Activated CD8-positive, alpha-beta memory T cell treated with anti-CD3 and anti-CD28 coated beads for 1 hour (primary cell): ENCODE measurements at places on chromosomes 1 and 21.

- DNase-seq = no peak
These were observed 171.0 kb downstream of the BRINP2 start for GRCh38 chr1:177341773-177342172.

DNA sequence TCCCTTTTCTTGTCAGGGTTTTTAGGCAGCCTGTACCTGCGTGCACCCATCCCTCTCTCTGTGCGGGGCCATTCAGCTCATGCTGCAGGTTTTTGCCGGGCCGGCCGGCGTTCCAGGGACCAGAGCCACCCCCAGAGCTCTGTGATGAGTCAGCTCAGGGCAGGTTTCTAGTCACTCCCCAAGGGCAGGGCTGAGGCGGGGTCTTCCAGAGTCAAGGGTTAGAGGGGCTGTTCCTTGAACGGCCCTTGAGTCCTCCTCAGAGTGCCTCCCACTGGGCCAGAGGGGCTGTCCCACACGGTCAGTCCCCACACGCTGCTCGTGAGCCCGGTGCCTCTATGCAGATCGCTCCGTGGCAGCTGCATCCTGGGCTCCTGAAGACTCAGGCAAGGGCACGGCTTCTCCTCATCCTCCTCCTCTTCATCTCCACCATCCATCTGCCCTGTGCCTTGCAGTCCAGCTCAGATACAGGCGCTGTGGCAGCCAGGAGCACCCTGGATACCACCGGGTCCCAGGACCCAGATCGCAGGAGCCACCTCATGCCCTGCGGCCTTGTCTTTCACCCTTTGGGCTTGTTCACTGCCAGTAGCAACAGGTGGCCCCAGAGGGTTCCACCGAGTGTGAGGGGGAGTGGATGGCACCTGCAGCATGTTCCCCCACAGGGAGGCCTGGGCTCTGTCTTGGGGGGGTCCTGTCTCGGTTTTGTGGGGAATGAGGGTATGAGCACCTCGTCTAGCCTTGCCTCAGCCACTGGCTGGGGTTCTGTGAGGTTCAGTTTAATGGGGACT lies 17.4 kb downstream of the SLX9 start:
- no peak for DNase-seq

DNA sequence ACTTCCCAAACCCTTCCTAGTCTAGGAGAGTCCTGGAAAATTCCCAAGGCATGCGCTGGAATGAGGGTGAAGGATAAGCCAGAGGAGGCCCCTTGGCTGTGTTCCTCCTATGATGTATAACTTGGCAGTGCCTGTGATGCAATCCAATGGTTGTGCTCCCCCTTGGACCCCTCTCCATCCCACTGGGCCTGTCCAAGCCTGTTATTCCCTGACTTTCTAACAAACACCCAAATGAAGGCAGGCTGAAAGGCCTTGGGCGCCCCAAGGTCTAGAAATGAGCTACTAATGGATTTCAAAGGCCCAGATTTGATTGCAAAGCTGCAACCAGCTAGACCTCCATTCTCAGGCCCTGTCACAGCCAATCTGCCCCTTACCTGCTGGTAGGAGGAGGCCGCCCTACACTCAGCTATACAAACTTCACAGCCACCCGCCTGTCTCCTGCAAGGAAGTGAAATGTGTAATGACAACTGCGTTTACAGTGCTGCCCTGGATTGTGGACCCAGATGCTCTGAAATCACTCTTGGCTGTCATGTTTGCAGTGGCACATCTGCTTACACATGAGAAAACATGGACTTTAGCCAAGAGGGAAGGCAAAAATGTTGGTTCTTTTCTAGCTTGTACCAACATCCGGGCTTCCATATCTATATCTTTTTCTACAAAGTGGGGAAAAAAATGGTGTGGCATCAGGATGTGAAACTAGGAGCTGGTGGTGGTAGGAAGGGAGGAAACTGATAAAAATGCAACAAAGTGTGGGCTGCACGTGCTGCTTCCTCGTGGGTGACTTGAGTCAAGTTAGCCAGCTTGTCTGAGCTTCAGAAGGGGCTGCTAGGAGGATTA lies 130.4 kb downstream of the TRABD2B start:
- DNase-seq = no peak

DNA sequence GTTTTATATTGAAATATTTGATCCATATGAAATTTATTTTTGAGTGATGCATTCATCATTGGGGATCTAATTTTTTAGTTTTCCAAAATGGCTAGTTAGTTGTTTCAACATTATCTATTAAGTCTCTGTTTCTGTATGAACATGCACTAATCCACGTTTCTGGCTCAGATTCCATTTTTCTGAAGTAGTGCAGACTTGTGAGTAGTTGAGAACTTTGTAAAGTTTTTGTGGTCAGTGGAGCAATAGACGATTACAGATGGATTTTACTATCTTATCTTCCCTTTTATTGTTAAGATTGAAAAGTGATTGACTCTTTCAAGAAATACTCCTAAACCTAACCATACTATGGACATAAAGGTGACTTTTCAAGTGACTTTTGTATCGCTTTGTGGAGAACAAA lies 16.7 kb downstream of the SOAT1 start:
- DNase-seq = no peak

DNA sequence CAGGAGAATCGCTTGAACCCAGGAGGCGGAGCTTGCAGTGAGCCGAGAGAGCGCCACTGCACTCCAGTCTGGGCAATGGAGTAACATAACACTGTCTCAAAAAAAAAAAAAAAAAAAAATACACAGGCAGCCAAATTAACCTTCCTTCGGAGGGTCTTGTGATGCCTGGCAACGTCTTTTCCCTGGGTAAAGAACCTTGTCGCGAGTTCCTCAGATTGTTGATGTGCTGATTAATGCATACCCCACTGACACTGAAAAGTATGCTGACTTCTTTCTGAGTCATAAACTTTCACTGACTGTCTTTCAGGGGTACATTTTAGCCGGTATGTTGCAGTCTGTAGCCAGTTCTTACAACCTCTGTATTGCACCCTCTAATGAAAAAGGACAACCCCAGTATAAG lies 95.1 kb upstream of the SOD1 start:
- DNase-seq = no peak

GRCh38 chr1:76507376-76507775 lies 359.9 kb upstream of the ST6GALNAC5 start:
- no peak for DNase-seq

DNA sequence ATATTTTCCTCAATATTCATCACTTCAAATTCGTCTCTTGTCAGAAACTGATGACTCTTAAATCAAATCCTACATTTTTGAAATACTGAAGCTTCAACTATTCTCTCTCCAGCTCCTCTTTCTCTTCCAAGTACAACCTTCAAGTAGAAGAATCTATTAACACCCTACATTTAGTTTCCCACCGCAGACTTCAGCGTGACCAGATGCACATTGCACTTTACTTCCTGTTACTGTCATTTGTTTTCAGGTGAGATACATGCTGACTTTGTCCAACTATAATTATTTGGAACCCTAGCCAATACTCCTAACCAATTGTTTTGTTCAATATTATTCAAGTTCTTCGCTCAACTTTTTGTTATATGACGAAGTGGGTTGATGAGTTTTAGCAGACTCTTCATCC lies 116.0 kb downstream of the MRPL39 start:
- no peak for DNase-seq
